CD4-positive, CD25-positive, alpha-beta regulatory T cell (primary cell): ENCODE measurements at places on chromosomes 3 and 15. TPM values are rescaled to one million over a fixed set of nuclear protein-coding genes. Genes with fewer than 3 reads are reported as not detected.

- H3K36me3 ChIP-seq = no peaks in the 10 kb centered on the region
- DNase-seq = no peak
- no peak overlapping the region for H3K27ac ChIP-seq
- no peaks in the 10 kb centered on the region for H3K4me1 ChIP-seq
- H3K27me3 ChIP-seq = peaks cover 19% of the 10 kb centered on the region
Observed at GRCh38 chr15:59936741-59937140, 67.4 kb upstream of the FOXB1 start.

DNA sequence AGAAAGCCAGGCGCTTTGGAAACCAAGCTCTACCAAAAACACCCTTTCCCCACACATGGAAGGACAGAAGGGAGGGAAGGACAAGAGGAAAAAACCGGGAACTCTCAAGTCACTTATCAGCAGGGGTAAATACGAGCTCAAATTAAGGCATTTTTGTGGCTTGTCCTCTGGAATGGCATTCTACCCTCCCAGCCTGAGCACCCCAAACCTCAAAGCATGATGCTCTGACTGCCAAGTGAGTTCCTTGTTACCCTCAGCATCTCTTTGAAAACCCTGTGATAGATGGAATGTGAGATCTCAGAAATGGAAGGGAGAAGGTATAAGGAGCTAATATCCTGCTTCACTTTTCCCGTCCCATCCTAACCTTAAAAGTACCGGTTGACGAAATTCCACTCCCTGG, 8.1 kb upstream of the CSPG5 start:
- no peak overlapping the region for H3K4me3 ChIP-seq
- H3K27ac ChIP-seq = no peak overlapping the region
- no peaks in the 10 kb centered on the region for H3K27me3 ChIP-seq
- H3K4me1 ChIP-seq = no peaks in the 10 kb centered on the region
- no peak for DNase-seq

GRCh38 chr3:160154596-160154995, 70.6 kb upstream of the C3orf80 start:
- no peaks in the 10 kb centered on the region for H3K36me3 ChIP-seq
- no peak for DNase-seq
- no peaks in the 10 kb centered on the region for H3K4me1 ChIP-seq

The GJD2 gene
- not detected for total RNA-seq

The SYNM gene
- total RNA-seq = 1.8 TPM

DNA sequence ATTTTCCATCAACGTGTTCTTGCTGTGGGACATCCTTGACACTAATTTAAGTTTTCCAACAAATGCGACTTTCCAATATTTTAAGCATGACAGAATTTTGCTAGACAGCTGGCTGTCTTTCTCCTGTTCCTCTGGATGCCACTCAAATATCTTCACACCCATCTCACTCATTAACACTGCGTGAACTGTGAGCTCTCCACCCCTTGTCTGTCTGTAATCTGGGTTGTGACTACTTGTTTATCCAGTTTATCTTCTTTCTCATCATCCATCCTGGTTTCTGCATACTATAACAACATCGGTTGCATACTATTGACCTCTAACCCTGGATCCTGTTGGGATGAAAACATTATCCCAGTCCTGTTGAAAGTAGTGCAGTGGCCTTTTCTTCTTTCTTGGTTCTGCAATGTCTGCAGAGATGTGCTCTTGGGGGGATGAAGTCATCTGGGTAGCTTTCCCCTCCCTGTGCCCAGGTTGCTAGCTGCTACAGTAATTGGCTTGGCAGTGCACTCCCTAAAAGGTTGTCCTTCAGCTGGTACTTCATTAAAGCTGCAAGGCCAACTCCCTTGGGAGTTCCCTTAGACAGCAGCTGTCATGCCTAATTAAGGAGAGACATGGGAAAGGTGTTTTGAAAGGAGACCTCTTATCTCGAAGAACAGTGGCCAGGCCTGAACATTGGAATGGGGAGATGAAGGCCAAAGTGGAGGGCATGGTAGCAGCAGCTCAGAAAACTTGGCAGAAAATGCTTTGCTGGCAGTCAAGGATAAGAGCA, 24.7 kb downstream of the KAT2B start:
- peaks cover 1% of the 10 kb centered on the region for H3K36me3 ChIP-seq
- no peaks in the 10 kb centered on the region for H3K27me3 ChIP-seq
- peaks cover 29% of the 10 kb centered on the region for H3K4me1 ChIP-seq
- no peak for DNase-seq
- no peak overlapping the region for H3K27ac ChIP-seq

- no peak overlapping the region for H3K4me3 ChIP-seq
- H3K36me3 ChIP-seq = no peaks in the 10 kb centered on the region
- H3K27me3 ChIP-seq = no peaks in the 10 kb centered on the region
- H3K4me1 ChIP-seq = no peaks in the 10 kb centered on the region
- no peak for DNase-seq
Observed at GRCh38 chr3:78867409-78868372, 900.1 kb downstream of the ROBO1 start.

The PLSCR5 gene
- total RNA-seq = not detected
